Foreskin melanocyte (primary cell): ENCODE measurements at places on chromosomes 11 and 22.

DNA sequence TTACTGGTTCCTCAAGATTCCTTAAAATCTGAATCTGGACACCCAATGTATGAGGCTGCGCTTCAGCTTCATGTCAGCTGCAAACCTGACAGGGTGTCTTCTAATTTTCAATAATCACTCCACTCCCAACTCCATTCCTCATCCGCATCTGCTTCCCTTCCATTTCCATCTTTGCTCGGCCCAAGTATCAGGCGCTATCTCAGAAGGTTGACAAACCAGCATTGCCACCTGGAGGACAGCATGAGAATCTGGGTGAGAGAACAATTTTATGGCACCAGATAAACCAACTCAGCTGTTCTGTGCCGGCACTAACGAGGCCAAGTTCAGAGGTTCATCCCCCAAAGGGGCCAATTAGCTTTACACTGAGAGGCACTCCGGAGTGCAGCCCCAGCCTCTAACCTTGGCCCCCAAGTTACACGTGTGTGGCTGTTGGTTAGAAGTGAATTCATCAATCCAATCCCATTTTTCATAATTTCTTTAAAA is 79.1 kb upstream of the LMO2 start:
- peak; percentile 42 for DNase-seq

DNA sequence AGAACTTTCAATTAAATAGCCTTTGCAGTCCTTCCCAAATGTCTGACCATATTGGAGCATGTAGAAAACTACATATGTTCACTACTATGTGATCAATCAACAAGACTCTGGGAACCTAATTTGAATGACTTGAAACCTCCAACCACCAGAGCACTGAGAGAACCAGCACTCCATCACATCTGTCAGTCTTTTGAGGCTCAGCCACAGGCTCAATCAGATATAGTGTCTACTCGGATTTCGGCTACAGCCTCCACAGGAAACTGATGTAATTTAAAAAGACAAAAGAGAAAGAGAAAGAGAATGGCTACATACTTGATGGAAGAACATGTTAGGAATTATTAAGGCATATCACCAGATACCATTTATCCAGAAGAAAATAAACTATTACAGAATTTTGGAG is 859.0 kb downstream of the FAM181B start:
- DNase-seq, result no peak

- DNase-seq, result no peak
These were observed 142.4 kb downstream of the MPPED1 start for GRCh38 chr22:43554259-43554636.

DNA sequence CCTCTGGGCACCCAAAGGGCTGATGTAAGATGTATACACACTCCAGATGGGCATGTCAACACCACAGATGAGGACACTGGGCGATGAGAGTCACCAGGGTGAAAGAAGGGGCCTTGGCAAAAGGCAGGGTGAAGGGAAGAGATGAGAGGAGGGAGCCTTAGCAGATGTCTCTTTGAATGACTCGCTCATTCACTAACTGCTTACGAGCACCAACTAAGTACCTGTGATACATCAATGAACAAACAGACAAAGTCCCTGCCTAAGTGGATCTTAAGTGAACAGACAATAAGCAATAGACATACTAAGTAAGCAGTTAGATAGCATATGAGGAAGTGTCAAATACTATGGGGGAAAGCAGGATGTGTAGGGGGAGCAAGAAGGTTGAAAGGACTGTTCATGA is 7.5 kb downstream of the ME3 start:
- DNase-seq, result no peak

GRCh38 chr11:69129647-69130046 is 26.1 kb upstream of the SMIM38 start:
- DNase-seq, result no peak

DNA sequence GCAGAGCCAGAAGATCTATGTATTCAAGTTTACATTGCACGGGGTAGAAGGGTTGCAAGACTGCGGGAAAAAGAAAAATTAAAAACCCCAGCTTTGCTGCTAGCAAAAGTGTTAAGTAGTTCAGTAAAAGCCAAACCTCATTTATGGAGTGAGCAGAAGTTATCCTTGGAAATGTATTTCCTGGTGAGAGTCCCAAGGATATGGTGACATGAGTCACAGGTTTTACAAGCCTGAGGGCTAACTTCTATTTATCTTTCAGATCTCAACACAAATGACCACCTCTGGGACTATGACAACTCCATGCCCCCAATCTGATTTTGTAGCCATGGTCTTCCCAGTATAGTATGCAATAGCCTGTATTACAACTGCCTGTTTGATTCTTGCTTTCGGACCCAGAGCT is 26.1 kb downstream of the ABTB2 start:
- DNase-seq, result no peak

DNA sequence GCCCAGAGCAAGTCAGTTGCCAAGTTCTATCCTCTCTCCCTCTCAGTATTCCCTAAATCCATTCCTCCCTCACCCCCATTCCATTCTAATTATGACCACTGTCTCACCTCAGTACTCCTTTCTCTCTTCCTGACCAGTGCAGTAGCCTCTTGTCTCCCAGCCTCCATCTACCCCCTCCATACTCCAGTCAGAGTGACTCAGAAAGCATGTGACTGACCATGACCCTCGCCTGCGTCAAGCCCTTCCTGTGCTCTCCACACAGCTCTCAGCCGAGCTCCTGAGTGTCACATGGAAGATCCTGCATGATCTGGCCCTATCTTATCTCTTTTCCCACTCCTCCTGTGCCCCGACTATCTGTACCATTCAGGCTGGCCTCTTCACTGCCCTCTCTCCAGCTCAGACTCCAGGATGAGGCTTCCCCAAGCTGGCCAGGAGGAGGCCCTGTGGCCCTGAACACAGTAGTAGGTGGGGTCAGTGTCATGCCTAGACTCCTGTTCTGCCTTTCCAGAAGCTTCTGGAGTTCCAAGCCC is 42.6 kb downstream of the NEU3 start:
- peak; percentile 97 for DNase-seq

- DNase-seq, result no peak
These were observed 16.5 kb upstream of the TNRC6B start for GRCh38 chr22:40161194-40161593.

GRCh38 chr22:27474711-27475547 is 326.6 kb downstream of the MN1 start:
- DNase-seq, result no peak

DNA sequence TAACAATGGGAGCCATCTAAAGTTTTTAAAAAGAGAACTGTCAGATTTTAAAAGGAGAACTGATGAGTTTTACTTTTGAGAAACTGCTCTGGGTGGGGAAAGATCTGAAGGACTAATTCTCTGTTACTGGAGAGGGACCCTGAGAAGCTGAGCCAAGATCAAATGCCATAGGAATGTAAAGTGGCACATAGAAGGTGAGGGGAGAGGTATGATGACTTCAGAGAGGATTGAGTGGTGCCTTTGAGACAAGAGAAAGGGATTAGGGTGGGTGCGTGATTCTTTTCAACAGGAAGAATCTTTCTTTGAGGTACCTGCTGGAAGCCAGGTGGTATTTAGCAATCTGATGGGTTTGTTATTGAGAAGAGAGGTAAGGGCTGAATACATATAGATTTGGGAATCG is 9.0 kb downstream of the CRKL start:
- DNase-seq, result no peak

DNA sequence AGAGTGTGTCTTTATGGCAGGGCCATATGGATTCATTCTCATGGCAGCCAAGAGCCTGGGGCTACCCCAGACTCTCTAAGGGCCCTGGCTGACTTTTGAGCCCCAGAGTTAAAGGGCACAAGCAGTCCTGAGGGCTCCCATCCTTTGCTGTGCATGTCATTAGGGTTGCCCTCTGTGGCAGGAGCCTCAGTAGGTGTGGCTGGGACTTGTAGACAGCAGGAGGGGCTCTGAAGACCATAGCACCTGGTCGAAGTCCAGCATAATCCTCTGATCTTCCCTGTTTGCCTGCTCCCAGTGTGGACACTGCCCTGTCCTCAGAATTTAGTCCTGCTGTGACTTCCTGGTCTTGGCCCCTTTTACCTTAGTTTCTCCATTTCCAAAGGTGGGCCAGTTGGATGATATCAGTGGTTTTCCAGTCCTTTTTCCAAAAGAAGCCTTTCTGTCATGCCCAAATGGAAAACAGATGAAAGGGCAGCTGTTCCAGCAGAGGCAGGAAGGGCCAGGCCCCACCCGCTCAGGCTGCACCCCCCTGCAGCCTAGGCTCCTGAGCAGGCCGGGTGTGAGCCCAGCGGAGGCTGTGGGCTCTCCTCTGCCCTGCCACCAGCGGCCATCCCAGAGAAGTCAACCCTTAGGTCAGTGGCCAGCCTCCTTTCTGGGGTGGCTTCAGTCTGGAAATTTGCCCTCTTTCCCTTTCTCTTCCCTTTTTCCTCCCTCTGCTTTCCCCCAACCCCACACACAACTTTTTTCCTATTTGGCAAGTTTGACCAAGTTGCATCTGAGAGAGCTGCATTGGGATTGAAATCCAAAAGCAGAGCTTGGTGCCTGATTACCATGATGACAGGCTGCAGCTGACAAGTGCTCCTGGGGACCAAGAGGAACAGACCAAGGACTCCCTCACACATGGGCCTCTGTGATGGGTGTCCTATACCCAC is 32.8 kb upstream of the SUSD2 start:
- no peak for DNase-seq

DNA sequence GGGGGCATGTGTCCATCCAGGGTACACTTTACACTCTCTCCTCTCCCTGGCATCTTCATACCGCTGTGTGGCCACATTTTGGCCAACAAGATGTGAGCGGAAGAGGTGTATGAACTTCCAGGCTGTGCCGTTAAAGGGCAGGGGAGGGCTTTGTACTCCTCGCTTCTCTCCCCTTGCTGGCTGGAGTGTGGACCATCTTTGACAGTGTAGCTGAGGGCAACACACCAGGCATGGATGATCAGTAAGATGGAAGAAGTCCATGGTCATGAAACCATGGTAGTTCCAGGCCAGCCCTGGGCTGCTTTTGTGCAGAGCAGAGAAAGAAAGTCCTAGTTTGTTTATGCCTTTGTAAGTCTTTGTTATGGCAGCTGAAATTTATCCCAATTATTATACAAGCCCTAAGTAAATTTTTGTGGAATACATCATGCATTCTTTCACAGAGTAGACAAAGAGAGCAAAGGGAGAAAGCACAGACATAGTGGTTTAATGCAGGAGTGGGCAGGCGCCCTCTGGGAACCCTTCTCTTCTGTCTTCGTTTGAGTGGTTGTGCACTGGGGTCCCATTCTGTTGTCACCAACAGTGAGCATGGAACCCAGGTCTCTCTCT is 70.4 kb downstream of the FBXO7 start:
- DNase-seq, result no peak

DNA sequence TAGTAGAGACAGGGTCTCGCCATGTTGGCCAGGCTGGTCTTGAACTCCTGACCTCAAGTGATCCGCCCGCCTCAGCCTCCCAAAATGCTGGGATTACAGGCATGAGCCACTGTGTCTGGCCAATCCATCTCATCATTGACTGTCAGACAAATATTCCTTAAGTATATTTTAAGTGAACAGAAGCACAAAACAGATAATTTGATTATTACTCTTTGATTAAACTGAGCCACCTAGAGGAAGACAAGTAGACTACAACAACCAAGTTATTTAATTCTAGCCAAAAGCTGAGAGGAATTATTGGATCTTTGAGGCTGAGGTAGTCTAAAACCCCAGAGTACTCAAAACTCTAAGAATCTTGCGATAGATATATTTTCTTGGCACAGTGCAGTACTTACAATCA is 1.2 kb downstream of the ACRV1 start:
- no peak for DNase-seq

DNA sequence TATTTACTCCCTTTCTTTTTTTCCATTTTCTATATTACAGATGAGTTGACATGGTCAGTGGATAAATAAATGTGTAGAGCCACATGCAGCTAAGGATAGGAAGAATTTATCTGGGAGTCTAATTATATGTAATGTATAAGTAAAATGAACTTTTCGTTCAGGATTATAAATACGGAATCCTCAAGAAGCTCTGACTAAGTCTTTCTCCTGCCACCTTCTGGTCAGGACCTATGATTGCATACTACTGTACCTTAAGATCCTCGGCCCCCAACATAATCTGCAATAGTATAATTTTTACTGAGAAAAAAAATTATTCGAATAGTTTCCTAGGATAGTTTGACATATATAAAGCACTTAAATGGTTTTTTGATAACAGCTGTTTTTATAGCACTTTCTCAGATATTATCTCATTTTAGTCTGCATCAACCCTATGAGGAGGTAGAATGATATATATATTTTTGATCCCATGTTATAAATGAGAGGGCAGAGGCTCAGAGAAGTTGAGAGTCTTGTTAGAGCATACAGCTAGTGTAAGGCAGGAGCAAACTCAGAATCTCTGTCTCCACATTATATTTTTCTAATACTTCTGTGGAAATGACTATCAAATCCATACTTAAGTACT is 36.1 kb downstream of the CCDC90B start:
- peak; percentile 17 for DNase-seq

- DNase-seq, result no peak
These were observed 153.3 kb upstream of the RAG2 start for GRCh38 chr11:36751335-36751781.

GRCh38 chr11:26944866-26945664 is 48.8 kb upstream of the FIBIN start:
- DNase-seq, result no peak

GRCh38 chr11:111541254-111542061 is 938 bp downstream of the LAYN start:
- DNase-seq, result peak; percentile 24

GRCh38 chr11:123030517-123030916 is 31.4 kb downstream of the HSPA8 start:
- no peak for DNase-seq

DNA sequence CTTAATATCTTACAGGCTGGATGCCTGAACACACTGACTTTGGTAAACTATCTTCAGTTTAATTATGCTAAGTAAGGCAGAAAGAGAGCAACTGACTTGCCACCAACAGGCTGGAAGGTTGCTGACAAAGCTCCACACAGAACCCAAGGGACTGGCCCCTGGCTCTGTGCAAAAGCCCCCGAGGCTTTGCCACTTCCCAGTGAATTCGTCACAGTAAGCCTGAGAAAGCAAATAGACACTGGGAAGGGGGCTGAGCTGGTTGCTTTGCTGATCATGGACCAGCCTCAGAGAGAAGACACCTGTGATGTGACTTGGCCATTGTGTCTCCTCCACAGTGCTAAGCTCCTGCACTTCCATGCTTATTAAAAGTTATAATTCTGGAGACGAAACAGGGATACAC is 91.7 kb downstream of the BLID start:
- no peak for DNase-seq

- DNase-seq, result no peak
These were observed 20.9 kb downstream of the SVIP start for GRCh38 chr11:22808571-22809197.

DNA sequence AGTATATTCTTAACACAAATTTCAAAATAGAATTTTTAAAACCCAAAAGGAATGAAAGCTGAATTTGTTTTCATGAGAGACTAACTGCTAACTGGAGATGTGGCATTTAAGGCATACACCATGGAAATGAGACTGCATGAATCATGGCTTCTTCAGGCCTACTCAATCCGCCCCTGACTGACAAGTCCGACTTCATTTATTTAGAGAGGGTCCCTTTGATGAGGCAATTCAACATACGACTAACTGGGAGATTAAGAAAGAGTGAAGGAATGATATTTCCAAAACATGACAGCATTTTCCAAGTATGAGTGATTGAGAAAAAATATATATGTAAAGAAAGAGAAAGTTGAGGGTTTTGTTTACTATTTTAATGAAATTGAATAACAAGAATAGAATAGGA is 720.1 kb downstream of the DLG2 start:
- DNase-seq, result no peak
